H7 (cell line): ENCODE measurements at places on chromosomes 7 and 10.
A peak's percentile ranks its signal among the peaks of the same experiment; 100 is the strongest.

GRCh38 chr10:121667948-121668313 is 69.7 kb upstream of the FGFR2 start:
- DNase-seq: no peak

DNA sequence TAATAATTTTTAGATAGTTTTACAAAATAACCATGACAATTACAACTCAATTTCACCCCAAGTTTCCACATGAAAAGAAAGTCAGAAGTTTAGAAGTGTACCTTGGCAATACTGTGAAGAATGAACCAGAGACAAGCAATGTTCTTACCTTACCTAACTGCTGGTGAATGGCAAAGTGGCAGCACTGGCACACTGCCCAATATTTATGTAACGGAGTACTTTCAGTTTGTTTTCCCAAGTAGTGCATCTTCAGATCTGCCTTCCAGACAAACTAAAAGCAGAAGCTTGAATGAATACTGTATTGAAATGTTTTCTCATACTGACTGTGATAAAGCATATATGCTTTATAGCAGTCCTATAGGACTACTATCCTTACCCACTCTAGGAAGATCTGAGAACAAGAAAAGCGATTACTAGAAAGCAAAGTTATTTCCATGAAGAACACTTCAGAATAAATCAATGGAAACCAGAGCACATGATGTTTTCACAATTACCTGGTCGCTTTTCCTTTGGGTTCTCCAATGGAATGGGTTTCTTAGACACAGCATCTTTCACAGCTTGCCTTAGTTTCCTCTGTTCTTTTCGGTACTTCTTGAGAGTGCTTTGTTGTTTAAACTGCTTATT is 1.5 kb downstream of the NOC3L start:
- no peak for DNase-seq

DNA sequence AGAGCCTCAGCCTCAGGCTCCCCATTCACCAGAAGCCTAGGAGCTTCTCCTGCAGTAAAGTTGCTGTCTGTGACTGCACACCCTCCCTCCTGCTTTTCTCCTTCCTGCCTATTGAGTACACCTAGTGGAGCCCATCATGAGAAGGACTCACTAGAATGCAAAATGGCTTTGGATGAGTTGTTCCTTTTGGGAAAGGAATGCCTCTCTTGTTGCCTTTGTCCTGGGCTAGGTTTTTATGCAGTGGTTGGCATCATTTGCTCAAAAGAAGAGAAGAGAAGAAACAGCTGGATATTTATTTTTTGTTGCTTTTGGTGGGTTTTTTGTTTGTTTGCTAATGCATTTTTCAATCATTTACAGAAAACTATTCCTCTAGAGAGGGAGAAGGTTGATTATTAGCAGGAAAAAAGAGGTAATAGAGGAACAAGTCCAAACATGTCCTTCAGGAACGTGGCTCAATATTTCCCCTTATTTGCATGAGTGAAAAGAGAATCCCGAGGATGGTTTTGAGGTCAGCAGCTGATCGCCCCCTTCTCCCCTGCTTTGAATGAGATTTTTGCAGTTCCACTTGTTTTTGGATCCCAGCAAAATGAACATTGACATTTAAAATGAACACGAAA is 369.9 kb upstream of the NRP1 start:
- no peak for DNase-seq

DNA sequence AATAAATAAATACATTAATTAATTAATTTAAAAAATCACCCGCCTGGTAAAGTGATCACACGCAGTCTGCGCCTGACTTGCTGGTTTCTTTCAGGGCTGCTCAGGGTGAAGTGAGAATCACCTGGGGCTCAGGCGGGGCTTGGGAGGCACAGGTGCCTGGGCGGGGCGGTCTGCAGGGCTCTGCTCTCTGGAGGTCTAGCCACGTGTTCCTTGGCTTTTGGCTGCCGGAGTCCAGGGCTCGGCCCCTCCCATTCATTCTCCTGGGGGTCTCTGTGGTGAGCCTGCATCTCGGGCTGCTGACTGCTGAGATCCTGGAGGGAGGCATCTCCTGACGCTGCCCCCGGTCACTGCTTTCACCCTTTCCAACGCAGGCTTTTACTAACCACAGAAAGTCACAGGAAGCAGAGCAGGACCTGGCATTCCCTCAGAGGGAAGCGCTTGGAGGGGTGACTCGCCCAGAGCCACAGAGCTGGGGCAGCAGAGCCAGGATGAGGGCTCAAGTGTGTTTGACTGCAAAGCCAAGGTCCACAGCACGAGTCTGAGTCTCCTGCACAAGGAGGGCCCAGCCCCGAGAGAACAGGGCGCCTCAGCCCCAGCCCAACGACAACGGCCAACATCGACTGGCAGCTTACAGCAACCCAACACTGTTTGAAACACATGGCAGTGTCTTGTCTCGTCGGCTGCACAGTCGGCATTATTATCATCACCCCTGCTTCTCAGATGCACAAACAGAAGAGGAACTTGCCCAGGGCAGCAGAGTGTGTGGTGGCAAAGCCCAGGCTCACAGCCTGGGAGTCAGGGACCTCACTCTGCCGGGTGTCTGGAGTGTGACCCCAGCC is 22.4 kb upstream of the MNX1 start:
- DNase-seq: peak; percentile 55

GRCh38 chr7:37920305-37920848 is at the start of gene EPDR1:
TSS of gene EPDR1 (plus strand) at chr7:37920640. CDS start at chr7:37920940, 300 bp downstream.
- no peak for DNase-seq

GRCh38 chr7:102061981-102062390 is 224.7 kb upstream of the SH2B2 start:
- DNase-seq: no peak

- DNase-seq: no peak
These were observed 709.4 kb downstream of the AUTS2 start for GRCh38 chr7:70307544-70308106.
